ENCODE measurements at places on chromosomes 5 and 9.

DNA sequence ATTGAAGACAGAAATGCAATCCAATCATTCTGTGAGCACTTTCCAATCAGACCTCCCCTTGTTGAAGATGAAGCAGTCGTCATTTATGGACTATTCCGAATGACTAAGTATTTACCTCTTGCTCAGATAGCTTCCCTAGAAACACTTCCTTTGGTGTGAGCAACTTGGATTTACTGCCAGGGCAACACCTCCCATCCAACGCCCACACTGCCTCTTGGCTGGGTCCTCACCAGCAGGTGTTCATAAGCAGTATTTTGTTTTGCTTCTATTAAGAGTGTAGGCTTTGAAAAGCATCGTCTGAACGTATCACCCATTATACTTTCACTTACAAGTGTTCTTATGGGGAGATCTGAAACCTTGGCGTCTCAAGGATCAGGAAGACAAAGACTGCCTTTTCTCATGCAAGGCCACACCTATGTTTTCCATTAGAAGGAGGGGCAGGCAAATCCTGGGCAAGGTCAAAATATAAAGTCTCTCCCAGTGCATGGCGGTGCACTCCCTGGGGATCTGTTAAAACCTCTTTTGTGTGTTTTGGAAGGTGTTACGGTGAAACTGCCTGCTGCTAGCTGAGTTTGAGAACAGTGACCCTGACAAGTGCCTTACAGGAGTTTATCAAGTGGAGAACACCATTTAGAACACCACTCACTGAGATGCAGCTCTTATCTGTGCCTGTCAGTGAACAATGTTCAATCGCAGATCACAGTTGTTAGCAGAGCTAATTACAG, 10.6 kb upstream of the MARCHF3 start:
- DNase-seq, result no peak

GRCh38 chr9:91647371-91647770, 223.7 kb upstream of the NFIL3 start:
- no peak for DNase-seq

- DNase-seq, result no peak
Measured at GRCh38 chr5:124342027-124342471, 404.4 kb downstream of the ZNF608 start.

DNA sequence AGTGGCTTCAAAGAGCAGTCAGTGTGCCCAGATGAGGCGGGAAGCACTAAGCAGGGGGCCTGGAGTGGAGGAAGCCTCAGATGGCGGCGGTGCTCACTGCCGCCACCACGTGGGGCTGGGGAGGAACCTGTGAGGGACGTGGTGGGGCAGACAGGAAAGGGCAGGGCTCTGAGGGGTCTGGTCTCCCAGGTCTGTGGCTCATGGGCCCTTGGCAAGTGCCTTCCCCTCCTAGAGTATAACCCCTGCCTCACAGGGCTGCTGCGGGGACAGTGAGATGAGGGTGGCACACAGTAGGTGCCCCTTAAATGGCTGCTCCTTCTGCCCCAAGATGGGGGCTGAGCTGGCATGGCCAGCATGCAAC, 26.6 kb downstream of the NR5A1 start:
- no peak for DNase-seq

DNA sequence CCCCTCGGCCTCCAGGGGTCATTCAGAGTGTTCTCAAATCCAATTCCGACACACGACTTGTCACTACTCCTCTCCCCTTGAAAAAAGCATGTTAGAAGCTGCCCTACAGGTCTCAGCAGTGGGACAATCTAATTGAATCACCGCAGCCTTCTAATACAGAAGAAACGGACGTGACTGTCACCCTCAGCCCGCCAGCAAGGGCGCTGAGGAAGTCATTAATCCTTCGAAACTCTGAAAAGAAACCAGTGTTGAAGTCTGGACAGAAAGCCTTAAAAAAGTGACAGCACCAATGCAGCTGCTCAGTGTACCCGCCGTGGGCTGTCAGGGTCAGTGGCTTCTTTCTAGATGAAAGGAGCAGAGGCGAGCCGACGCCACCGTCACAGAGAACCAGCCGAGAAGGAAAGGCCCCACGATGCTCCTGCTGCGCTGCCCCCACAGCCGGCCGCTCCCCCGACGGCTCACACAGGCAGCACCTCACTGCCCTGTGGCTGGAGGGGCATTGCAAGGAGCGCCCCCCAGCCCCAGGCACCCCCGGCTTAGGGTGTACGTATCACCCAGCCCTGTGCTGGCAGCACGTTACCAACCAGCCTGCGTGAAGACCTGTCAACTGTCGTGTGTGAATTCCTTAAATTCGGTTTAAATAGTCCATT, 5.7 kb downstream of the BRD3OS start:
- DNase-seq, result no peak

- DNase-seq, result peak; percentile 89
Measured at GRCh38 chr9:14687042-14687719, 6.1 kb downstream of the ZDHHC21 start.

- no peak for DNase-seq
Measured at GRCh38 chr5:167511276-167511675, 780.2 kb upstream of the WWC1 start.

All from HFFc6 (cell line).